ENCODE measurements at places on chromosomes 6 and 20.
A peak's percentile ranks its signal among the peaks of the same experiment; 100 is the strongest.

GRCh38 chr6:166760288-166760687 lies 133.2 kb upstream of the RPS6KA2 start:
- DNase-seq, result no peak

GRCh38 chr20:56774873-56775272 lies 145.8 kb downstream of the TFAP2C start:
- DNase-seq, result no peak

- DNase-seq, result no peak
These were observed 35.9 kb downstream of the DUSP22 start for GRCh38 chr6:328136-328670.

DNA sequence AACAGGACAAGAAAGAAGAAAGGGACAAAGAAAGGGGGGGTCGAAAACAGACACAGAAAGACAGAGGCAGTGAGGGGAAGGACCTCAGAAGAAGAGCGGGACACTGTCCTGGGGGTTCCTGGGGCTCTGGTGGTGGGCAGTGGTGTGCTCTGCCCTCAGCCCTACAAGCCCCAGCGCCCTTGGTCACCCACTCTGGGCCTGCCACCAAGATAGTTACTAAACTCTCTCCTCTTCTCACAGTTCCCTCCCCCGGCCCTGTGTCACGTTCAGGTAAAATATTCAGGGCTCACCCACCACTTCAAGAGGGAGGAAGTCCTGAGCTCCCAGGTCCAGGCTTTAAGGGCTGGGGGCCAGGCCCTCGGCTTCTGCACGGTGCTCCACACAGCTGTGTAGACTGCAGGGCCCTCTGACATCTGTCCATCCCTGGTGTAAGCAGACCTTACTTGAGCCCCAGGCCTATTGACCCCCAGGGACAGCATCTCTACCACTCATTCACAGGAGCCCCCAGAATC lies 87.4 kb downstream of the MRPL14 start:
- no peak for DNase-seq

DNA sequence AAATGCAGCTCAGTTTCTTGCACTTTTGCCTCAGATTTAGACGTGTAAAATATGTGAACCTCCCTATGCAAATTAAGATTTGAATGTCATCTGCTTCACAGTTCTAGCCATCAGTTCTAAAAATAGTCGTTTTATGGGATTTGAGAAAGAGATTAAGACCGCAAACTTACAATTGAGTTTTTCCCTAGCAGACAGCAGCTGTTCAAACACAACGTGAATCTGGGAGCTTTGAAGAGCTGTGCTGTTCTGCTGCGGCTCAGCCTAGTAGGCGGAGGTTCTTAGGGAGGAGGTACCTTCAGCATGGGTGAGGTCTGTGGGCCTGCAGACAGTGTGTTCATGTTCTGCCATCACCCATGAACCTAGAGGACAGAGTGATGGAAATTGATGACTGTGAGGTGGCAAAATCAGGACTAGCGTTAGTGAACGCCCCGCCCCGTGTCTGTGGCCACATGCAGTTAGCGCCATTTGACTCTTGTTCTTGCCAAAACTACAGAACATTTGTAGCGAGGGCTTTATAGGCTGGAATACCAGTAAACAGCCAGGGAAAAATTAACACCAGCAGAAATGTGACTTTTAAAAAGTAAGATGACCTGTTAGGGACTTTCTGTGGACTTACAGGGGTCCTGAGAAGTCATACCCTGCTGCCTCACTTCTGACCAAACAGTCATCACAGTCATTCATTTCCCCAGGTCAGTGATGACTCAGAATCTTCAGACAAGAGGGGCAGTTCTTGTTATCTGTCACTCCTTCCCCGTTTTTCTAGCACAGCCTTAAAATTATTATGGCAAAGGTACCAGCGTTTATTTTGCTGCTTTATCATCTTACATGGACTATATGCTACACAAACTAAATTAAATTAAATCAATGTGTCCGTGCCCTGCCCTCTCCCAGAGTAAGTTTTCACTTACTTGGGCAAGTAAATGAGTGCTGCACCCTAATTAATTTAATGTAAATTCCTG lies 84.3 kb upstream of the TMEM181 start:
- DNase-seq, result peak; percentile 63

- no peak for DNase-seq
These were observed 22.9 kb downstream of the CNKSR3 start for GRCh38 chr6:154487367-154488247.

Measured in NCI-H524 (cell line).